Mononuclear cell (primary cell): ENCODE measurements at places on chromosomes 1 and 21. TPM values are rescaled to one million over a fixed set of nuclear protein-coding genes. Genes with fewer than 3 reads are reported as not detected.

Gene SLC9C2
- total RNA-seq, result not detected

Gene FAM131C
- not detected for total RNA-seq

Gene KRTAP19-2
- not detected for total RNA-seq

Gene ZNF697
- 4.1 TPM for total RNA-seq

Gene GPR153
- total RNA-seq, result 0.84 TPM

Gene SDE2
- 72.5 TPM for total RNA-seq

Gene CNTN2
- total RNA-seq, result 0.21 TPM

Gene C1orf87
- not detected for total RNA-seq

Gene DEPDC1
- 0.10 TPM for total RNA-seq

Gene ENTREP3
- 2.1 TPM for total RNA-seq

Gene LCE3D
- total RNA-seq, result not detected

Gene CDC42BPA
- 2.3 TPM for total RNA-seq

Gene SLAMF9
- total RNA-seq, result 0.63 TPM

Gene RBP7
- total RNA-seq, result 19.1 TPM

Gene CD84
- 33.4 TPM for total RNA-seq

Gene AADACL3
- not detected for total RNA-seq

Gene GGPS1
- 23.3 TPM for total RNA-seq

Gene COG2
- 18.9 TPM for total RNA-seq
